ENCODE measurements at places on chromosomes 7 and 10. TPM values are rescaled to one million over a fixed set of nuclear protein-coding genes. Genes with fewer than 3 reads are reported as not detected.

- no peak overlapping the region for H3K4me3 ChIP-seq
- peaks cover 13% of the 10 kb centered on the region for H3K27me3 ChIP-seq
These were observed 9.1 kb downstream of the DNTT start for GRCh38 chr10:96313344-96313743.

The HILPDA gene
- total RNA-seq = 171 TPM

DNA sequence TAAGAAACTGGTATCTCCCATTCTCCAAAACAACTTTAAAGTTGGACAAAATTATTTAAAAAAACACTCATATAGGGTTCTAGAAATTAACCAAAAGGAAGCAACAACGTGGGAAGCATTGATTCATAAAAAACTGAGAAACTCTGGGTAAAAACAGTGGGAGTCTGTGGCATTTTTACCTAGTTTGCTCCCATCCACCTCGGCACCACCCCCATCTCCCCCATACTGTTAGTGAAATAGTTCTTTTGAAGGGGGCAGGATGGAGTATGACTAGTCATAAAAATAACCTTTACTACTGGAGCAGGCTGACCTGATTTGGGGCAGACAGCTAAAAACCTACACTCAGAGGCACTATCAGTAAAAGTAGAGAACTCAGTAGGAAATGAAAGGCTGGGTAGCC lies 123.2 kb downstream of the AVL9 start:
- no peak for DNase-seq
- no peak overlapping the region for H3K27ac ChIP-seq
- no peak overlapping the region for H3K4me3 ChIP-seq
- H3K36me3 ChIP-seq = no peaks in the 10 kb centered on the region
- H3K4me1 ChIP-seq = peaks cover 3% of the 10 kb centered on the region
- peaks cover 16% of the 10 kb centered on the region for H3K27me3 ChIP-seq

The JAKMIP3 gene
- total RNA-seq = 1.3 TPM

The PRRT4 gene
- total RNA-seq = 0.14 TPM

The HOXA11 gene
- total RNA-seq = not detected

GRCh38 chr10:114470956-114471905 lies 66.9 kb upstream of the AFAP1L2 start:
- H3K36me3 ChIP-seq = peaks cover 16% of the 10 kb centered on the region
- H3K27ac ChIP-seq = no peak overlapping the region
- no peaks in the 10 kb centered on the region for H3K27me3 ChIP-seq
- no peak overlapping the region for H3K4me3 ChIP-seq

- DNase-seq = no peak
- no peaks in the 10 kb centered on the region for H3K36me3 ChIP-seq
- no peak overlapping the region for H3K27ac ChIP-seq
- no peak overlapping the region for H3K4me3 ChIP-seq
- no peaks in the 10 kb centered on the region for H3K4me1 ChIP-seq
These were observed 21.5 kb upstream of the CALD1 start for GRCh38 chr7:134757938-134758337.

The SERPINE1 gene
- total RNA-seq = 0.45 TPM

The ASB10 gene
- total RNA-seq = not detected

DNA sequence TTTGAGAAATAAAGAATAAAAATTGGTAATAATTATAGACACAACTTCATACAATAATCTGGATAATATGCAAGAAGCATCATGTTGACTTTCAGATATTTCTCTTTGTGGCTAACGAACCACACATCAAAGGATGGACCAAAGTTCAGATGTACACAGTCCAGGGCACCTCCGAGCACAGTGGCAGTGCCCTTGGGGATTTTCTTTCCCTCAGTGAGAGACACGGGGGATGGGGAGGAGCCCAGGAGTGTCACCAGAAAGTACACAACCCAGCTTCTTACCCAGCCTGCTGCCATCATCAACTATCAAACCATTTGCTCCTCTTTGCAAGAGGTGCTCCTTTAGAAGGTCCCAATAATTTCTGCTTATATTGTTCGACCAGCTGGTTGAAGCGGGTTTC lies 33.2 kb downstream of the RBM28 start:
- peaks cover 74% of the 10 kb centered on the region for H3K36me3 ChIP-seq
- no peak overlapping the region for H3K4me3 ChIP-seq
- no peak for DNase-seq
- no peak overlapping the region for H3K27ac ChIP-seq
- no peaks in the 10 kb centered on the region for H3K4me1 ChIP-seq
- no peaks in the 10 kb centered on the region for H3K27me3 ChIP-seq

The SPDYE18 gene
- 0.26 TPM for total RNA-seq

- peaks cover 19% of the 10 kb centered on the region for H3K4me1 ChIP-seq
- no peak for DNase-seq
- H3K27me3 ChIP-seq = peaks cover 10% of the 10 kb centered on the region
- peaks cover 3% of the 10 kb centered on the region for H3K36me3 ChIP-seq
- no peak overlapping the region for H3K27ac ChIP-seq
These were observed 18.3 kb downstream of the LIPM start for GRCh38 chr10:88820748-88821401.

The CALHM2 gene
- 14.0 TPM for total RNA-seq

DNA sequence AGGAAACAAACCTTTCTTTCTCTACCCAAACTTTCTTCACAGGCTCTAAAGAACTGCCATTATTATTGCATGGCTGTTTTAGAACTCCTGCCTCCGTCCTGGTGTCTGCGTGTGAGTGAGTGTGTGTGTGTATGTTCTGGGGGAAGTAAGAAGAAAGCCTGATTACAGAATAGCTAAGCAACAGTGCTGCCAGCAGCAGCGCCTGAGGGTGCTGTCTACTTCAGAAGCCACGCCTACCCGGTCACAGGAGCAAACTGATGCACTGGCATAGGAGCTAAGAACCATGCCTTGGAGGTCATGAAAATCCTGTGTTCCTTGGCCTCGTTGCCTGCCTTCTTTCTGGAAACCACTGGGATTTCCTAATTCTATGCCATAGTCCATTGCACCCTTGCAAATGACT lies 25.2 kb downstream of the LIPK start:
- no peaks in the 10 kb centered on the region for H3K4me1 ChIP-seq
- H3K4me3 ChIP-seq = no peak overlapping the region
- H3K27me3 ChIP-seq = peaks cover 19% of the 10 kb centered on the region
- no peak for DNase-seq
- no peak overlapping the region for H3K27ac ChIP-seq

The CYP2E1 gene
- total RNA-seq = 0.33 TPM

The GCK gene
- 1.7 TPM for total RNA-seq

DNA sequence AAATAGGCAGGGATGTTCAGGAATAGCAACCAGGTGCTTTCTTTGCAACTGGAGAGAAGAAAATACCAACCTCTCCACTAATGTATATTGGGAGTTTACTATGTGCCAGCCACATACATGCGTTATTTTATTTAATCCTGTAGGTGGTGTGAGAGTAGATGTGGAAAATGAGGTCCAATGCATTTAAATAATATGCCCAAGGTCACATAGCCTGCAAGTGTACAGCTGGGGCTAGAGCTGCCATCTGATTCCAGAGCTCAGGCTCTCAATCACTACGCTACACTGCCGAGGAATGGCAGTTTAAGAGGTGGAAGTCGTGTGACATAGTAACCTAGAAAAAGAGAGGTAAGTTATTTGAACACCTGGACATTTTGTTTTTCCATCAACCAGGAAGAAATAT lies 277.0 kb downstream of the EXOC4 start:
- DNase-seq = no peak
- H3K4me1 ChIP-seq = no peaks in the 10 kb centered on the region
- H3K4me3 ChIP-seq = no peak overlapping the region
- H3K27me3 ChIP-seq = no peaks in the 10 kb centered on the region
- no peaks in the 10 kb centered on the region for H3K36me3 ChIP-seq
- H3K27ac ChIP-seq = no peak overlapping the region

- DNase-seq = no peak
- no peak overlapping the region for H3K27ac ChIP-seq
These were observed 120.3 kb downstream of the ANLN start for GRCh38 chr7:36509962-36510361.

DNA sequence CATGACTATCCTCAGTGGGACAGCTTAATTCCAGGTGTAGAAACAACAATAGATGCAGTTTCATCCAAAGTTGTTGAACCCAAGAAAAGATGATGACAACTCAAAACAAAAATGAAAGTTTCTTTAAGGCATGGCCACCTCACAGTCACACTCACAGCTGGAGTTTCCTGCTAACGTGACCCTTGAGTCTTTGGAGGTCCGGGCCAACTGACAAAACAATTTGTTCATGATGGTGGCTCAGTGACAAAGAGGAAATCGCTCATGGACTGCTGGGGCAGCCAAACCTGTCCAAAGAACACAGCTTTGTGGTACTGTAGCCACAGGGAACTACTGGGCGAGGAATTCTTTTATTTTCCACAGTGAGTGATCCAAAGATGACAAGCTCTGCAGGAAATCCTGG lies 96.0 kb upstream of the JCAD start:
- H3K27ac ChIP-seq = no peak overlapping the region
- no peak overlapping the region for H3K4me3 ChIP-seq
- peaks cover 1% of the 10 kb centered on the region for H3K36me3 ChIP-seq

The NUTM2D gene
- total RNA-seq = 2.1 TPM

GRCh38 chr7:27107391-27108381 lies 5.2 kb upstream of the HOXA2 start:
- H3K36me3 ChIP-seq = no peaks in the 10 kb centered on the region
- no peak overlapping the region for H3K4me3 ChIP-seq
- H3K27ac ChIP-seq = no peak overlapping the region
- peaks cover 4% of the 10 kb centered on the region for H3K4me1 ChIP-seq

GRCh38 chr10:12081879-12082557 lies 13.3 kb downstream of the DHTKD1 start:
- peaks cover 4% of the 10 kb centered on the region for H3K4me1 ChIP-seq
- no peak overlapping the region for H3K27ac ChIP-seq
- peaks cover 32% of the 10 kb centered on the region for H3K36me3 ChIP-seq
- no peaks in the 10 kb centered on the region for H3K27me3 ChIP-seq

GRCh38 chr7:151597541-151598444 lies 78.1 kb upstream of the RHEB start:
- peaks cover 8% of the 10 kb centered on the region for H3K4me1 ChIP-seq
- no peak overlapping the region for H3K27ac ChIP-seq
- no peak for DNase-seq
- H3K4me3 ChIP-seq = no peak overlapping the region
- H3K27me3 ChIP-seq = no peaks in the 10 kb centered on the region
- H3K36me3 ChIP-seq = no peaks in the 10 kb centered on the region

GRCh38 chr7:80145780-80146422 lies 11.3 kb downstream of the GNAI1 start:
- no peaks in the 10 kb centered on the region for H3K36me3 ChIP-seq
- peaks cover 3% of the 10 kb centered on the region for H3K4me1 ChIP-seq
- H3K4me3 ChIP-seq = no peak overlapping the region

DNA sequence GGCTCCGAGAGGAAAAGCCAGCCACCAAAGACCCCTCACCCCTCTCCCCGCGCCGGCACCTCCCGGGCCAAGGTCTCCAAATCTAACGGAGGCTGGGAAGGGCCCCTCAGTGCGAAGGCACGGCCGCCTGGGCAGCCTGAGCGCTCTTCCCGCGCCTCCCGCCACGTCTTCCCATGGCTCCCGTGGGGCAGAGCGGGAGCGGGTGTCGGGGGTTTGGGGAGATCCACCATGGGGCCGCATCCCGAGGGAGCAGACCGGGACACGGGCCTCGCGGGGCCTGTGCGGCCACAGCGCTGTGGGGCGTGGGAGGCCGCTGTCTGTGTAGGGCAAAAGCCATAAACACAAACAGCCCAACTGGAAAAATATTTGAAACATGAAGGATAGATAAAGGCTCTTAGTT lies 22.4 kb downstream of the GPER1 start:
- no peaks in the 10 kb centered on the region for H3K4me1 ChIP-seq
- H3K36me3 ChIP-seq = no peaks in the 10 kb centered on the region
- no peaks in the 10 kb centered on the region for H3K27me3 ChIP-seq
- H3K27ac ChIP-seq = no peak overlapping the region

The ITPRID1 gene
- total RNA-seq = not detected

DNA sequence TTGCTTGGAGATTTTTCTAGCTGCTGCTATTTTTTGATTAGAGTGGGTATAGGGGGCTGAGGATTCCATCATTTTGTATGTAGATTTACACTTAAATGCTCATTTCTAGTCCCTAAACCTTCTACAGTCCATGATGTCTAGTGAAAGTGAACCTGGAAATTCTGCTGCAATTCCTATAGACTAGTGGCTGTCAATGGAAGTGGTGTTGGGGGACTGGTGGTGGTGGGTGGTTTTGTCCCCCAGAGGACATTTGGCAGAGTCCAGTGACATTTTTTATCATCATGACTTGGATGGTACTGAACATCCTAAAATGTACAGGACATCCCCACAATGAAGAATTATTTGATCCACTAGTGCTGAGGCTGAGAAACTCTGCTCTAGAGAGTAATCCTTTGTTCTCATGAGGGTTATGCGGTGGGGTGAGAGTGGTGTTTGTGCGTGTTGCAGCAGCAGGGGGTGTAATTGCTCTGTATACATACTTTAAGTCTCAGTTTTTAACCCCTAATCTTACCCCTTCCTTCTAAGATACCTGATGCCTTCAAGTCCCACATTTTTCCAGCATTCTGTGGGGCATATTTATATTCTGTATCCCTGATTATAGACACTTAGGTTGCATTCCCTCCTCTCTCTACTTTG lies 35.0 kb downstream of the KIF11 start:
- H3K4me1 ChIP-seq = peaks cover 2% of the 10 kb centered on the region
- H3K27me3 ChIP-seq = no peaks in the 10 kb centered on the region
- no peak overlapping the region for H3K4me3 ChIP-seq

DNA sequence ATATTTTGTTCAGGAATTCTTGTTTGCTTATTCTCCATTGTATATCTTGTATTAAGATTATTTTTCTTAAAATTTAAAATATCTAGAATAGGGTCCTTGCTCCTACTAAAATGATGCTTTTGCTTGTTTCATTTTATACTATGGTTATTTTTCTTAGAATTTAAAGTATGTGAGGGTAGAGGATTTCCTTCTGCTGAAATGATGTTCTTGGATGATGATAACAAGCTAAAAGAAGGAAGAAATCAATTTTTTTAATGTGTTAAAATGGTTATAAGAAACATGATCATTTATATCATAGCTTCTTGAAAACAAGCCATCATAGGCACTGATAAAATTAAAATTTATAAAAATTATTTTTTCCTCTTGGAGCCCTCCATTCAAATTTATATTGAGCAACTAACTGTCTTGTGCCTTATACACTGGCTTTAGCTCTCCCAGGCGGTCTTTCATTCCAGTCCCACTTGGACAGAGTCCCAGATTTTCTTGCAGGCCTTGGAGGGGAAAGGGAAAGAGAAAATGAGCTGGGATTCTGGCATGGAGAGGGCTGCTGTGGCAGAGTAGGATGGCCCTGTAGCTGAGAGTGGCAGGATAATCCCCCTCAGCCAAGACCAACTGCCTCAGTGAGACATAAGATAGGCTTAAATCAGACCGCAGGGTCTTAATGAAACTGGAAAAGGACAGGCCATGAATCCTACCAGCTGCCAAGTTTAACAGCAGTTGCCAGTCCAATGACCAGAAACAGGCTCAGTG lies 60.2 kb downstream of the DNAJB9 start:
- H3K4me1 ChIP-seq = no peaks in the 10 kb centered on the region
- peaks cover 10% of the 10 kb centered on the region for H3K27me3 ChIP-seq
- DNase-seq = no peak
- H3K36me3 ChIP-seq = no peaks in the 10 kb centered on the region
- H3K27ac ChIP-seq = no peak overlapping the region
